ENCODE measurements at places on chromosomes 5 and 9. TPM values are rescaled to one million over a fixed set of nuclear protein-coding genes. Genes with fewer than 3 reads are reported as not detected.
A peak's percentile ranks its signal among the peaks of the same experiment; 100 is the strongest.

- no peak for ATAC-seq
Observed at GRCh38 chr9:76629205-76629990, 134.8 kb upstream of the PCA3 start.

TRPM6 gene
- 0.27 TPM for total RNA-seq

C5 gene
- 8.9 TPM for total RNA-seq

GRCh38 chr5:154211641-154212390, 21.3 kb downstream of the GALNT10 start:
- no peak for ATAC-seq

GRCh38 chr5:119527351-119527750, 75.1 kb downstream of the HSD17B4 start:
- ATAC-seq: no peak

GRCh38 chr5:63247651-63248050, 669.0 kb downstream of the LRRC70 start:
- no peak for ATAC-seq

GDF9 gene
- not detected for total RNA-seq

PRUNE2 gene
- 930 TPM for total RNA-seq

DNA sequence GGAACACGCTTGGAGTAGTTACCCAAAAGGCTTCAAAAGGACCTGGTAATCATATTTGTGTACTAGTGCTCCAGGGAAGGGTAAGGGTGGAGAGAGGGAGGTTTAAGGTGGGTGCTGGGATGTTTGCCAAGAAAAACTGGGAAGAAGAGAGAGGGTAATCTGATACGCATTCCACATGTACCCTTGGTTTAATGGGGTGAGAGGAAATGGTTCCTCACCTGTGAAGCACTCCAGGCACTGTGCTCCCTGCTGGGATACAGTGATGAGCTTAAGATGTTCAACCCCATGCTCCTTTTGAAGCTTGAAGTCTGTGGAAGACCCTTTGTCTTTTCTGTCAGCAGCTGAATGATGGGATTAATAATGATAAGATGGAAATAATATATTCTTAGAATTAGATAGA, 98.4 kb downstream of the COX7C start:
- ATAC-seq: no peak

NEUROG1 gene
- total RNA-seq: not detected

DNA sequence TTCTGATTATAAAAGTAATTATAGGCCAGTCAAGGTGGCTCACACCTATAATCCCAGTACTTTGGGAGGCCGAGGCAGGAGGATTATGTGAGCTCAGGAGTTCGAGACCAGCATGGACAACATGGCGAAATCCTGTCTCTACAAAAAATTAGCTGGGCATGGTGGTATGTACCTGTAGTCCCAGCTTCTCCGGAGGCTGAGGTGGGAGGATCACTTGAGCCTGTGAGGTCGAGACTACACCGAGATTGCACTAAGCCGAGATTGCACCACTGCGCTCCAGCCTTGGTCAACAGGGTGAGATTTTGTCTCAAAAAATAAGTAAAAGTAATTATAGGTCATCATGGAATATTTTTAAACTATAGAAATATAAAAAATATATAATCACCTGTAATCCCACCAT, 18.1 kb downstream of the IRF1 start:
- ATAC-seq: no peak

- ATAC-seq: no peak
Observed at GRCh38 chr5:143016777-143017516, 246.8 kb downstream of the ARHGAP26 start.

DNA sequence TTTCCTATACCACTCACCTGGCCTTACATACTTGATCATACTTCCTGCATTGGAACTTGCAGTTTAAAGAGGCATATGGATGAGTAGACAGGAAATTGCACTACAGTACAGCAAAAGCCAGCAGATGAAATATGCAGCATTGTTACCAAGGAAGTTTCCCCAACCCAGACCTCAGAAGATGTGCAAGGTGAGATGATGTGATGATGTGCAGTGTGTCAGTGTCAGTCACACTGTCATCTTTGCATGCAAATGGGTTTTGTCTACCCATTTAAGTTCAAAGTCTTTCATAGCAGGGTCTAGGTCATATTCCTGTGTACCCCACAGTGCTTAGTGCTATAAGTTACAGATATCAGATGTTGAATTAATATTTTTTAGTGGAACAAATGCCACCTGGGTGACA, 89.3 kb upstream of the CER1 start:
- ATAC-seq: no peak

GRCh38 chr5:82745016-82745415, 332.2 kb downstream of the TMEM167A start:
- no peak for ATAC-seq

- no peak for ATAC-seq
Observed at GRCh38 chr9:89309608-89310474, 1.2 kb upstream of the CKS2 start.

- ATAC-seq: no peak
Observed at GRCh38 chr5:24643156-24643555, 1.6 kb downstream of the CDH10 start.

ZNF354C gene
- 7.5 TPM for total RNA-seq

IFNB1 gene
- not detected for total RNA-seq

CDC25C gene
- total RNA-seq: not detected

- no peak for ATAC-seq
Observed at GRCh38 chr5:94632024-94632423, 13.6 kb downstream of the SLF1 start.

SPRY4 gene
- total RNA-seq: 13.6 TPM

EIF4E1B gene
- total RNA-seq: not detected

DNA sequence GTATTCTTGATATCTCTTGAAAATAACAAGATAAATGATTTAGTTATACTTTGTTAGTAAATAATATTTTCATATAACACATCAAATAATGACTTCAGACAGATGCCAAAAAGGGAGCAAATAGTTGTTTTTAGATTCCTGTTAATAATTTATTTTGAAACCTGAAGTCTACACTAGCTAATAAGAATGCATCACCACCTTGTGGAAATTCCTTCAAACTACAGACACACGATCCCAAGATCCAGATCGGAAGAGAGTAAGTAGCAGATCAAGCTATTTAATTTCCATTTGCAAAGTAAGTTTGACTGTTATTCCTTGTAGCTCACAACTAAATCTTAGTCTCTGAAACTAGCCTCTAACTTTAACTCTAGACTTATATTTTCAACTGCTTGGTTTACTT, 35.5 kb upstream of the ISL1 start:
- ATAC-seq: no peak

GRCh38 chr5:155773680-155774079, 553.3 kb upstream of the SGCD start:
- no peak for ATAC-seq

DNA sequence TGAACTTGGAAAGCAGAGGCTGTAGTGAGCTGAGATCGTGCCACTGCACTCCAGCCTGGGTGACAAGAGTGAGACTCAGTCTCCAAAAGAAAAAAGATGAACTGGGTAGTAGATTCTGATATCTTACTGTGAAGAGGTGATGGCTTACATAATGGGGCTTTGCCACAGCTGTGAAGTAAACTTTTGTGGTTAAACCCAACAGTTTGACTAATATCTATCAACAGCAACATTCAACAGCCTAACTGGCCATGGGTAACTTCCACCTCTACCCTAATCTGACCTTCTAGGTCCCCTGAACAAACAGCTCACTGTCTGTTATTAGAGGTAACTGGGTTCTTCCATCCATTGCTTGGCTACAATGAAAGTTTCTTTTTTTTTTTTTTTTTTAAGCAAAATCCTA, 52.1 kb downstream of the TLE1 start:
- ATAC-seq: no peak

FOXD4 gene
- total RNA-seq: 0.35 TPM

GRCh38 chr9:129415942-129416651, 204.8 kb downstream of the C9orf50 start:
- ATAC-seq: no peak

- ATAC-seq: peak; percentile 34
Observed at GRCh38 chr9:83511051-83511450, 27.1 kb downstream of the FRMD3 start.

ERAP2 gene
- total RNA-seq: 12.0 TPM

DNA sequence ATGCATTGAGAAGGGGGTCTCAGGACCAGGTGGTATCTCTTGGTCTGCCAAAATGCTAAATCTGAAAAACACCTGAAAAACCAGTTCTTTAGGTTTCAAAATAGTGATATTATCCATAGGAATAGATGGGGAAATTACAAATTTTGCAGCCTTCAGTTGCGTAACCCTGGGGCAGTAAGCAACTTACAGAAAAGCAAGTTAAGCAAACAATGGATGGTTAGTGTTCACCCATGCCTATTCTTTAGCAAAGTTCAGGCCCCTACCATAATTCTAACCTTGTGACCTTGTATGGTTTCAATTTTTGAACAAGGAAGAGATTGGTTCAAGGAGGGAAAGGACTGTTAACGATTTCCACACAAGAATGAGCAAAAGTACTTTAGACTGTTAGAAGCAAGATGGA, 24.5 kb downstream of the GLRX start:
- no peak for ATAC-seq

- ATAC-seq: no peak
Observed at GRCh38 chr5:38384396-38384795, 126.0 kb downstream of the EGFLAM start.
